ENCODE measurements at places on chromosomes 2 and 18. TPM values are rescaled to one million over a fixed set of nuclear protein-coding genes. Genes with fewer than 3 reads are reported as not detected.

The MAP3K19 gene
- 7.2 TPM for total RNA-seq

GRCh38 chr2:120693121-120693520 lies 42.5 kb upstream of the GLI2 start:
- no peak for DNase-seq

The GAREM1 gene
- total RNA-seq, result 10.3 TPM

DNA sequence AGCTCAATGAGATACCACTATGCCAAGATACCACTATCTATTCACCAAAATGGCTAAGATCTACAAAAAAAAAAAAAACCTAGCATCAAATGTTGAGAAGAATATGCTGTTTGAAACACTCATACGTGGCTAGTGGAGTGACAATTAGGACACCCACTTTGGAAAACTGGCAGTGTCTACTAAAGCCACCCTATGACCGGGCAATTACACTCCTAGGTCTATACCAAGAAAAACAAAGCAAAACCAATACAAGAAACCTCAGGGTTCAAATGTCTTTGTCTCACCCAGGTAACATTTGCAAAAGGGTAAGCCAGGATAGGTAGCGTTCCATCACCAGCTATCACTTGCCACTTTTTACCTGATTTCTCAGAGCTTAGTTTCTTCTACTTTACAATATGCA lies 123.6 kb upstream of the CAB39 start:
- DNase-seq, result no peak

The SLC16A14 gene
- total RNA-seq, result 2.2 TPM

DNA sequence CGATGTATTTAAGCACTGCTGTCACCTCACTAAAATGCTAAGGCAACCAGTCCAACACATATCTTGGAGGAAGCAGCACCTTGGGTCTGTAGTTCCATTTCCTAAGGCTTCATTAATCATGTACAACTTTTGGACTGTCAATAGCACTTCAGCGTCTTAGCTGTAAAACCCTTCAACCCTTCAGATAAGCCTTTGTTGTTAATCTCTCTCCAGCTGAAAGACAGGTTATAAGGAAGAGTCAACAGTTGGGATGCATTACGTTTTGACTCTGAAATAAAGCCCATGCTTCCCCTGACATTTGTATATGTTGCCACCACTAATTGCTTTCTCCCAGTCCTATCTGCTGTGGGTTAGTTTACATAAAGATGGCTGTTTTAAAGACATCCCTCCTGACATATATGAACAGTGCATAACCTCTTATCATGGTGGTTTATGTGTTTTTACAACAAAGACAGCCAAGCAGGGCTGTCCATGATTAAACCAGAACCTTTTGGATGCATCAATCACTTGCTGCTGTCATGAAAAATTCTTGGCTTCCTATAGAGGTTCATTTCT lies 81.5 kb downstream of the EPHA4 start:
- DNase-seq, result no peak

DNA sequence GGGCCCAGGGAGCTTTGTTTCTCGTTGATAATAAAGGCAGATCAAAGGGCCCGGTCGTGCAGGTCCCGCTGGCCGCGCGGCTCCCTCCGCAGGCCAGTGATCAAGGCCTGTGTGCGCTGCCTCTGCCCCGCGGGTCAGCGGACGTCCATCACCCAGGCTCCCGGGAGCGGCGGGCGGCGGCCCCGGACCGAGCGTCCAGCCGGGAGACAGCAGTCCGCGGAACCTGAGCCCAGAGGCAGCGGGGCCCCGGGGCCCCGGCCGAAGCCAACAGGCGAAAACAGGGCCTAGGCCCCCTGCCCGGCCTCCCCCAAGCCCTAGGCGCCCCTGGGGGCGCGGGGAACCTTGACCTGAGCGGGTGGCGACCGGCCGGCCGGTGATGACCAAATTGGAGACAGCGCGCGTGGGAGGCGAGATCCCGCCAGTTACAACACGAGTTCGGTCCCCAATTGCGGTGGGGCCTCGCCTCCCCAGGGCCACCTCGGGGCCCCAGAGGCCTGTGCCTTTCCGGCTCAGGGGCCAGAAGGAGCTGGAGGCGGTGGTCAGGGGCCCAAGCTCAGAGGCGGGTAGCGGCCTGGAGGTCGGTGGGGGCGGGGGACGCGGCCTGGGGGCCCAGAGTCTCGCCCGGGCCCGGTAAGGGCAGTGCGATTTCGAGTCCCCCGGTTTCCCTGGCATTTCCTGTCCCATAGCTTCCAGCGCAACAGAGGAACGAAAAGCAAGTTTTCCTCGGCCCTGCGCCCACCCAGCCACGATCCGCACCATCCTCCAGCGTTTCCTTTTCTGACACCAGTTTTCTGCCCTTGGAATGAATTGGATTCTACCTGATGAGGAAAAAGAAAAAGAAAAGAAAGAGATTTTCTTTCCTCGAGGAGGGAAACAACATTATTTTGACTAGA lies 5.9 kb downstream of the SP9 start:
- no peak for DNase-seq

All from lower lobe of right lung (tissue), 2 donors.